Putamen (tissue), 1 donor: ENCODE measurements at places on chromosomes 7 and 10.

- DNase-seq: no peak
These were observed 57.9 kb upstream of the BAMBI start for GRCh38 chr10:28619455-28619854.

DNA sequence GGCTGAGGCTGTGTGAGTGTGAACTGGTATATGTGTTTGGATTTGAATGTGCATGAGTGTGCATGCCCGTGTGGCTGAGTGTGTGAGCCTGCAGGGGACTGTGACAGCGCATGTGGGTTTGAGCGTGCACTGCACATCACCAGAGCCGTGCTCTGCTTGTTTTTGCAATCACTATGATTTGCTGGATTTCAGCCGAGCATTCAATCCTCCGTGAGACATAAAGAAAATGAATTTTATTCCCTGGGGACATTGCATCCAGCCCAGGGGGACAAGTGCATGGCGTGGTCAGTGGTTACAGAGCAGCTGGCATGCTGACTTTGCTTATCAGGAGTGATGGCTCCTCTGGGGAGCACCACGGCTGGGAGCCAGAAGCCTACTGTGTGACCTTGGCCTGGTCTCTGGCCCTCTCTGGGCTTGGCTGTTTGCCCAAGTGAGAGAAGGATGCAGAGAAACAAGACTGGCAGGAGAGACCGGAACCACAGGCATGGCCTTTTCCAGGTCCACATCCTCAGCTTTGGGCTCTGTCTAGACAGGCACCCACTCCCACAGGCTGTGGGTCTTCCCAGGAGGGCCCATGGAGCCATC lies 160.2 kb upstream of the UNC5B start:
- no peak for DNase-seq

DNA sequence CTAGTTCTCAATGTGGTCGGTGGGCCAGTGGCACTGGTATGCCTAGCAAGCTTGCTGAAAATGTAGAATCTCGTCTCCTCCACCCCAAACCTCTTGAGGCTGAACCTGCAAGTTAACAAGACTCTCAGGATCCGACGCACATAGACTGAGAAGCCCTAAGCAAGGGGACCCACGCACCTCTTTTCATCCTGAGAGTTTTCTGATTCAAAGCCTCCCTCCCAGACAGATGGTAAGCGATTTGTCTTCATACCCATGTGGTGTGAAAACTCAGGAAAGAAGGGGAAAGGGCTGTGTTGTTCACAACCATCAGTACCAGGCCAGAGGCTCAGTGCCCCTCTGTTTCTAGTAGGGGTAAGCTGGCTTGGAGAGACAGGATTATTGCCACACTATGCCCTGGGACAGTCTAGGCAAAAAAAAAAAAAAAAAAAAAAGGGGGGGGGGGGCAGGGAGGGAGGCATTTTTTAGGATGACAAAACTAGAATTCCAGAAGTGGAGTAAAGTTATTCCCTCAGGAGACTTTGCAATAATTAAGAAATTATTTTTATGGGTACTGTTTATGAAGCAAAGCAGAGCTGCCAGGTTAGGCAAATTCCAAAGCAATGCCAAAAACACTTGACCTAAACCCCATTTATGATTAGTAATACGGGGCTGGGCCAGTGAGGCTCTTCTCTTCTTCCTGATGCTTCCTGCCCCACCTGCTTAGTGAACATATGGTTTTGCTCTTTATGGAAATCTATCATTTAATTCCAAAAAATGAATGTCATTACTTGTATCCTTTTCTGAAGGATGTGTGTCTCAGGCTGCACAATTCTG lies 117.6 kb upstream of the PDLIM1 start:
- DNase-seq: no peak

GRCh38 chr10:85224366-85224940 lies 896.1 kb downstream of the CCSER2 start:
- DNase-seq: no peak

GRCh38 chr10:71217266-71218045 lies 5.1 kb downstream of the UNC5B start:
- DNase-seq: no peak

- no peak for DNase-seq
These were observed 46.9 kb upstream of the KDM7A start for GRCh38 chr7:140223515-140224221.

GRCh38 chr10:35274498-35275060 lies 61.7 kb upstream of the CCNY start:
- DNase-seq: no peak

DNA sequence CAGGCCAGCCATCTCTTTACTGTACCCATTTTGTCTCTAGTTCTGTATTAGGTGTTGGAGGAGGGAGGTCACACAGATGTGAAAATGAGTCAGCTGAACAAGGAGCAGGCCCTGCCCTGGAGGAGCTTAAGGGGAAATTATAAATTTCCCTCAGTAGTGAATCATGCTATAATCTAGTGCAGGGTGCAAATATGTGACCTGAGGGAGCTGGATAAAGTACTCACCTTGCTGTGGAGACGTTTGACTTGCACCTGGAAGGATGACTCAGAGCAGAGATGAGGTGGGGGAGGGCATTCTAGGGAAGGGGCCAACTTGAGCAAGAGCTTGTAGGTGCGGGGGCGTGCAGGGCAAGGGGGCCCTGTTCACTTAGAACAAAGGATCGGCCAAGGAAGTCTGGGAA lies 610.6 kb downstream of the SDK1 start:
- no peak for DNase-seq

DNA sequence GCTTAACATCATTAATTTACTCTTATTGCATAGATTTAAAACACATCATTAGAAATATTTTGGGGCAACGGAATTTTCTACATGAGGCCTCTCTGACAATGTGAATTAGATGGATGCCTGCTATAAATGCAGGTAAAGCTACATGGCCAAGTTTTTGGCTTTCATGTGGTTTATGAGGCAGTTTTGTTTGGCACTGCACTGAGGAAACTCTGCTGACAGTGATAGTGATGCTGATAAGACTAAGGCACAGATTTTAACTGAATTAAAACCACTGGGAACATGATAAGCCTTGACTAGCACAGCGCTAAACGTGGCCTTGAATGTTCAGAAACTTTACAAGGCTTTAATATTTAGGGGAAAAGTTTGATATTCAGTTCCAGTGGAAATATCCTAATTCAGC lies 114.3 kb upstream of the NOBOX start:
- DNase-seq: no peak

DNA sequence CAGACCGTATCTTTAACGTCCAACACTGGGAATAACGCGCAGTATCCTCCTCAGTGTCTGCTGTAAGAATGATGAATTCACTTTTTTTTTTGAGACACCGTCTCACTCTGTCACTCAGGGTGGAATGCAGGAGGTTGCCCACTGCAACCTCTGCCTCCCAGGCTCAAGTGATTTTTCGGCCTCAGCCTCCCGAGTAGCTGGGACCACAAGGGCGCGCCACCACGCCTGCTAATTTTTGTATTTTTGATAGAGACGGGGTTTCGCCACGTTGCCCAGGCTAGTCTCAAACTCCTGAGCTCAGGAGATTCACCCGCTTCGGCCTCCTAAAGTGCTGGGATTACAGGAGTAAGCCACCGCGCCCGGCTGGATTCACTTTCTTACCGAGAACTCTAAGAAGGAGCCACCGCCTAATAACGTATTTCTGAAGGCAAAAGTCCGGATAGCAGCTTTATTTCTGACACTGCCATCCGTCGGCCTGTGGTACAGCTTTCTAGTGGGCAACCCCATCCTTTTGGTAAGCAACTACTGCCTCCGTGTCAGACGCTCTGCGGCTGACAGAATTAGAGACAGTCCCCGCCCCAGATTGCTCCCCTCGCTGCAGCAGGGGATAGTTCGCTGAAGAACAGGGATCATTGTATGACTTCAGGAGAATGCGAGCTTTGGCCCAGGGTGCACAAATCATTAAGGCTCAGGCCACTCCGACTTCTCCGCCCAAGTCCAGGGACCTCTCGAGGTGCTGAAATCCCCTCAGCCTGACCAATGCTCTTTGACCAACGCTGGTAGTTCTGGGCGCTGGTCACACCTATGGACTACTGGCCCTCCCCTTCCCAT lies 662 bp downstream of the POLR3A start:
- DNase-seq: no peak

- no peak for DNase-seq
These were observed 152.4 kb downstream of the PRPF18 start for GRCh38 chr10:13739183-13739582.

DNA sequence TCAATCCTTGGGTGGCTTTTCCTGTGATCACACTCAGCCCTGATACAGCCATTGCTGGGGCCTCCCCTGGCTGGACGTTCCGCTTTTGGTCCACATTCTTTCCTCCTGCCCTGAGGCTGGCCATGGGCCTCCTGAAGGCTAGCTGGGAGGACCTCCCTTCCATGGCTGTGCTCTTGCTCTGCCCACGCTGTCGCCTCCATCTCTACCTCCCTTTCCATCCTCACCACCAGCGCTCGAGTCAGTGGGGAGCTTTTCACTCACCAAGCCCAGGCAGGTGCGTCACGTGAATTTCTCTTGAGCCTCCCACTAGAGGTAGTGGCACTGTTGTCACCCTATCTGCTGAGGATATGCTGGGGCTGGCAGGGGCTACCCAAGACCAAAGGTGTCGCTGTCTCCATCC lies 85.9 kb downstream of the BMS1 start:
- DNase-seq: no peak

DNA sequence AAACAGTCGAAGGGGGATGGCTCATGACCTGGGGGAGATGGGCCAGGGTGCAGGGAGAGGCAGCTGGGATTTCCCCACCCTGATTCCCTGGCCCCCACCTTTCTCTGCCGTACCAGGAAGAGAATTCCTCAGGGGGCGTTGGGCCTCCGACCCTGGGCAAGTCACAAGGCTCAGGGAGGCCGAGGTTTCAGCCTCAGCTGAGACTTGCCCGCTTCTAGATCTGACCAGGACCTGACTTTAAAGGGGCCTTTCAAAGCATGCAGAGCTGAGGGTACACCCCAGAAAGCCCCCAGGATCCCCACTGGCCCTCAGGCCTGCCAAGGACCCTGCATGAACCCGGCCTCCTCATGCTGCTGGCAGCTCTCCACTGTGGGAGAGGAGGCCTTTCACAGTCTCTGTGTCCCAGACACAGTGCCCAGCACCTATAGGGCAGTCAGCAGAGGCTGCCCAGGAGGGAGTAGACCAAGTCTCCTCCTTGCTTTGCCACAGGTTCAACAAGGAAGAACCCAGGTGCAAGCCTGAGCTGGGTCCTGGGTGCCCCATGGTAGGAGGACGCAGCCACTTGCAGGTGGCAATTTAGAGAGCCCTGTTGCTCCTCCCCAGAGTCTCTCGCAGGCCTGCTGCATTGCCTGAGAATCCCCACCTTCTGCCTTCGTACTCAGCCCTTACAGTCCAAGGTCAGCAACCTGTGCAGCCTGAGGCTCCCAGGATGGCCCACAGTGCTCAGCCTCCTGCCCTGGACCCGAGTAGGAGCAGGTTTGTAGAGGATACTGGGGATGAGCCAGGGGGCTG lies 89.3 kb downstream of the CHST15 start:
- no peak for DNase-seq

- no peak for DNase-seq
These were observed 161.9 kb downstream of the DNAJB6 start for GRCh38 chr7:157498657-157499056.

DNA sequence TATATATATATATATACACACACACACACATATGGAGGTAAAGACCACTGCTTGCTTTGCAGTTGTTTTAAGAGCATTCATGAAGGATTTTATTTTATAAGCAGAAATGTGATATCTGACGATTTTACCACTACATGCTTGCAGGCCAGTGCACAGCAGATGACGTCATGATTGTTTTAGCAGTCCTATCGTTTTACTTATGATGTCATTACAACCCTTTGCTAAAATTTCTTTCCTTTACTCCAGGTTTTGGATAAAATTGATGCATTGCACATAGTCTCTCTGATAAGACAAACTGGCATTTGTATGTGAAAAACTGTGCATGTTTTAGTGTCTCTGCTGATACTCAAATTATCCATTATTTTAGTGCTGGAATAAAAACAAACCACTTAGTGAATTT lies 9.2 kb downstream of the EGFR start:
- no peak for DNase-seq
